ENCODE measurements at places on chromosomes 13 and 19.

- no peak for DNase-seq
These were observed 2.2 kb downstream of the KCNC3 start for GRCh38 chr19:50327013-50327412.

DNA sequence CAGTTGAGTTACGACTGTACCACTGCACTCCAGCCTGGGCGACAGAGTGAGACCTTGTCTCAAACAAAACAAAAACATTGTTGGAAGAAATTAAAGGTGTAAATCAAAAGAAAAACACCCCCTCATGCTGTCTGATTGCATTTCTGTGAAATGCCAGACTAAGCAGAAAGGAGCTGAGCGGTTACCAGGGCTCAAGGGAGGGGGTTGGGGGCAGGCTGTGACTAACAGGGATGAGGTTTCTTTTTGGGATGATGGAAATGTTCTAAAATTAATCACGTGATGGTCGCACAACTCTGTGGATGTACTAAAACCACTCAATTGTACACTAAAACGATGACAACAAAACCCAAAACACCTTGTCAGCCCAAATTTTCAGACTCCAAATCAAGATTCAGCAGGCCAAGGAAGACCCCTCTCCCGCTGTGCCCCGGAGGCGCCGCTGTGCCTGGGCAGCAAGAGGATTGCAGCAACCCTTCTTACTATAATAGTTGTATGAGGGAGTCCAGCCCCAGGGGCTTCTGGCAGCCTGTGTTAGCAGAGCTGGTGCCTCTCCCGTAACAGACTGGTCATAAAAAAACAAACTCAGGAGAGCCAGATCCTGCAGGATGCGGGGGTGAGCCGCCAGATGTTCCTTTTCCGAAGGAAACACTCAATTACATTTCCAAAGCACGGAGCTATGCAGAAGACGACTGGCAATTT lies 20.9 kb downstream of the CAPS start:
- DNase-seq: no peak

DNA sequence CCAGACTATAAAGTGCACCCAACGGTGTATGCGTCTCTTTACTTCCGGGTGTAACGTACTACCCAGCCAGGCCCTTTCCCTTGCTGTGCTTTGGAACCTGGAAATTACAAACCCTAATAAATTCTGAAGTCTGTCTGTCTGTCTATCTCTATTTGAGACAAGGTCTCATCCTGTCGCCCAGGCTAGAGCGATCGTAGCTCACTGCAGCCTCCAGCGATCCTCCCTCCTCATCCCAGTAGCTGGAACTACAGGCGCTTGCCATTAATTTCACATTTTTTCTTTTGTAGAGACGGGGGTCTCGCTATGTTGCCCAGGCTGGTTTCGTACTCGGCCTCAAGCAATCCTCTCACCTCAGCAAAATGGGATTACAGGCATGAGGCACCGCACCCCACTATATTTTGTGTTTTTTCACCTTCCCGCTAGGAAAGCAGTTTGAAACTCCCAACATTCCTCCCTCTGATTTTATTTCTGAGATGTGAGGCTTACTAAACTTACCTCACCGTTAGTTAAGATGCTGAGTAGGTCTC lies 469 bp upstream of the RNF6 start:
- DNase-seq: peak; percentile 74

DNA sequence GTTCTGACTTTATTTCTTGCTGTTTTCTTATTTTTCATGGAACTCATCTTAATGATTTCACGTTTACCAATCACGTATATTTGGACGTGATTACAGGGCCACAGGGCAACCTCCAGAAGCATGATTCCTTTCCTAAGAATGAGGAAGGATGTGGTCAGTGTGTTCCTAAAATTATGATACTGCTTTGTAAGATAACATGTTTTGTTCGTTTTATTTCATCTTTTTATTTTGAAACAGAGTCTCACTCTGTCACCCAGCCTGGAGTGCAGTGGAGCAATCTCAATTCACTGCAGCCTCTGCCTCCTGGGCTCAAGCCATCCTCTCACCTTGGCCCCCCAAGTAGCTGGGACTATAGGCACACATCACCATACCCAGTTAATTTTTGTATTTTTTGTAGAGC lies 24.8 kb upstream of the LAIR1 start:
- no peak for DNase-seq

GRCh38 chr19:46975925-46976782 lies 43.5 kb upstream of the NPAS1 start:
- DNase-seq: peak; percentile 92

DNA sequence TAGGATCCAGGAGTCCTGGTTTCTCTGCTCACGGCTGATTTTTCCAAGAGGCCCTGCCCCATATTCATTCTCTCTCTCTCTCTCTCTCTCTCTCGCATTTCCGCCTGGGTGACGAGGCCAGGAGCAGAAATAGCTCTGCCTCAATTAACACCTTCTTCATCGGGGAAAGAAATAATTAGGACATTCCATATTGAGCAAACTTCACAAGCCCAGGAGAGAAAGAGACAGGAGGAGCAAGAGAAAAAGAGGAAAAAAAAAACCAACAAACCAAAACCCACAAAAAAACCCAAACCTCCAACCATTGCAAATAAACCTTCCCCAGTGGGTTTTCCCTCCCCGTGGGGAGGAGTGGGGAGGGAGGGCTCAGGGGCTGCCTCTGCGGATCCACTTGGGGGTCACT lies 143.0 kb downstream of the CACNA1A start:
- no peak for DNase-seq

GRCh38 chr13:51052581-51052980 lies 58.5 kb downstream of the C13orf42 start:
- no peak for DNase-seq

GRCh38 chr19:15759962-15760565 lies 22.3 kb downstream of the OR10H3 start:
- DNase-seq: no peak

DNA sequence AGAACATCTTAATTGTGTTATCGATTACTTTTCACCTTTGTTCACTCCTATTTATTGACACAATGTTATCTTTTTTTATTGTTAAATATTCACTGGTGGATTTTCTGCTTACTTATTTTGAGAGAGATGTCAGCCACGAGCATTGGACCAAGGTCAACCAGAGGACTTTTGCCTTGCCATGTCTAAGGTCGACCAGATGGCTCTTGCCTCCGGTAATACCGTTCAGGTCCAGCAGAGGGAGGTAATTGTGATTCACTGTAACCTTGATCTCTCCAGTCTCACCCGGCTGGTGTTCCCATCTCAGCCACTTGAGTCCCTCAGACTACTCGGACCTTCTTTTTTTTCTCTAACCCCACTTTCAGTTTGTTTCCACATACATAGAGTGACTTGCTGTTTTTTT lies 1438.1 kb downstream of the UQCRFS1 start:
- DNase-seq: no peak
